ENCODE measurements at places on chromosomes 5 and 9. TPM values are rescaled to one million over a fixed set of nuclear protein-coding genes. Genes with fewer than 3 reads are reported as not detected.

DNA sequence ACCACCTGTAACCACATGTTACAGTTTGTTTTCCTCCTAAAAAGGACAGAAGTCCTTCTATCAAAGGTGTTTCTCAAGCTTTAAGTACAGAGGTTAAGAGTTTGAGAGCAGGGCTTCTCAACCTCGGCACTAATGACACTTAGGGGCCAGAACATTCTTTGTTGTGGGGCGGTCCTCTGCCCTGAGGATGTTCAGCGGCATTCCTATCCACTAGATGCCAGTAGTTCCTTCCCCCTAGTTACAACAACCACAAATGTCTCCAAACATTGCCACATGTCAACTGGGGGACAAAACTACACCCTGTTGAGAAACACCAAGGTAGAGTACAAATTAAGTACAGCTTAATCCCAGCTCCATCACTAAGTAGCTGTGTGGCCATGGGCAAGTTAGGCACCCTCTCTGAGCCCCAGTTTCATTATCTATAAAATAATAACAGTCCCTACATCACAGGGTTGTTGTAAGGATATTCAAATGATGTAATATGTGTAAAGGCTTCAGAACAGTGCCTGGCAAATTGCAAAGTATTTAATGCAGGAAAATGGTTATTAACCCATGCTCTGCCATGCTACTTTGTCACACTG, 44.6 kb downstream of the PIP5K1B start:
- peak; percentile 40 for DNase-seq

EIF4E1B gene
- total RNA-seq: not detected

- DNase-seq: no peak
These were observed 46.8 kb upstream of the FCN1 start for GRCh38 chr9:134964271-134965055.

DNA sequence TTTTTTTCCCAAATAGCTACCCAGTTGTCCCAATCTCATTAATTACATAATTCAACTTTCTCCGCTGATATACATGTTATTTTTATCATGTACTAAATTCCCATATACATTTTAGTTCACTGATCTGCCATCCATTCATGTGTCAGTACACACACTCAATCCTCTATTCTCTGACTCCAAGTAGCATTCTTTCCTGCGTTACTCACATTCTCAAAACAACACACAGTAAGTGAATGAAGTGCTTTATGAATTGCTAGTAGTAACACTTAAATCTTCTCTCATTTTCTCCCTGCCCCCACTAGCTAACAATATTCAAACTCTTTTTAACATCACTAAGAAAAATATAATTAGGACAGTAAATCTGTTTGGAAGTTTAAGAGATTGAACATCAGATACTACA, 8.9 kb downstream of the ZNF366 start:
- DNase-seq: no peak

DNA sequence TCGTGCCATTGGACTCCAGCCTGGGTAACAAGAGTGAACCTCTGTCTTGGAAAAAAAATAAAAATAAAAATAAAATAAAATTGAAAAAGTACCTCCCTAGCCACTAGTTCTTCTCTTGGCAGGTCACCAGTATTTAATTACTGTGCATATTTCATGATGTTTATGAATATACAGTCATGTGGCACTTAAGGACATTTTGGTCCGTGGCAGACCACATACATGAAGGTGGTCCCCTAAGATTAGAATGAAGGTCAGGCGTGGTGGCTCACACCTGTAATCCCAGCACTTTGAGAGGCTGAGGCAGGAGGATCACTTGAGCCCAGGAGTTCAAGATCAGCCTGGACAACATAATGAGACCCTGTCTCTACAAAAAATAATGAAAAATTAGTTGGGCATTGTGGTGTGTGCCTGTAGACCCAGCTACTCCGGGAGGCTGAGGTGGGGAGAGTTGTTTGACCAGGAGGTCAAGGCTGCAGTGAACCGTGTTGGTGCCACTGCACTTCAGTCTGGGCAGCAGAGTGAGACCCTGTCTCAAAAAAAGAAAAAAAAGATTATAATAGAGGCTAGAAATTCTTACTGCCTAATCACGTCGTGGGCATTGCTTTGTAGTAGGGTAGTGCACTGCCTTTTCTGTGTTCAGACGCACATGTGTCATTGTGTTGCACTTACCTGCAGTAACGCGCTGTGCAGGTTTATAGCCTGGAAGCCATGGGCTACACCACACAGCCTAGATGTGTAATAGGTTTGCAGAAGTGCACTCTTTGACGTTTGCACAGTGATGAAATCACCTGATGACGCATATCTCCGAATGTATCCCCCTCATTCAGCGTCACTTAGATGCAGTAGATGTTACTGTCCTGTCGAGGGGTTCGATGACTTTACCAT, 12.8 kb downstream of the EHMT1 start:
- DNase-seq: no peak

SPTLC1 gene
- 44.4 TPM for total RNA-seq

DNA sequence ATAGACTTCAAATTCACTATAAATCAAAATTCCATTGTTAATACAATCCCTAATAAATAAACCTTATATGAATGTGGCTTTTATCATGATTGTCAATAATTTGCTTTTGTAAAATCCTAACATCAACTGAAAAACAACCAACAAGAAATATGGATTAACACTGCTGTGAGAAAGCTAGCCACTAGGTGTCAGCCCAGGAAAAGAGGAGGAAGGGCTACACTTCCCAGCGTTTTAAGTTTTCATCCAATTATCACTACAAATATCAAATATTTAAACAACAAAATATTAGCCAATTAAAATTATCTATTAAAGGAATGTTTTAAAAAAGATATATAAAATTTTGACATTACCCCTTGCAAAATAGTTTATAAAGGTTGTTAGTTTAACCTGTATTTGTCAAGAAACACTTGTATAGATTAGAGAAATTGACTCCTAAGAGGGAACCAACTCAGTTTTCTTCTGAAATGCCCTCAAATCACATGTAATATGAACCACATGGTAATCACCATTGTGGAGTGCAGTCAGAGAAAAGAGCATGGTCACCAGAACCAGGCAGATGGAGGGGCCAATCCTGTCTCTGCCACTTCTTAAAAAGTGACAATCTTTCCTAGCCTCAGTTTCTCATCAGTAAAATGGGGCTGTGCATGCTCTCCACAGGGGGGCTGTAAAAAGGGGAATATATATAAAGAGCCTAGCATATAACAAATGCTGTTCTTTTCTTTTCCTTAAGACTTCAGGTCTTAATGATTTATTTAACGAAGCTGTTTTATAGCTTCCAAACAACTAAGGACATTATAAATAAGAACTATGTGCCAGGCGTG, 188.2 kb downstream of the CRB2 start:
- peak; percentile 14 for DNase-seq

GBGT1 gene
- total RNA-seq: not detected

- DNase-seq: no peak
These were observed 121.8 kb downstream of the ARHGEF28 start for GRCh38 chr5:73747696-73748380.

DNA sequence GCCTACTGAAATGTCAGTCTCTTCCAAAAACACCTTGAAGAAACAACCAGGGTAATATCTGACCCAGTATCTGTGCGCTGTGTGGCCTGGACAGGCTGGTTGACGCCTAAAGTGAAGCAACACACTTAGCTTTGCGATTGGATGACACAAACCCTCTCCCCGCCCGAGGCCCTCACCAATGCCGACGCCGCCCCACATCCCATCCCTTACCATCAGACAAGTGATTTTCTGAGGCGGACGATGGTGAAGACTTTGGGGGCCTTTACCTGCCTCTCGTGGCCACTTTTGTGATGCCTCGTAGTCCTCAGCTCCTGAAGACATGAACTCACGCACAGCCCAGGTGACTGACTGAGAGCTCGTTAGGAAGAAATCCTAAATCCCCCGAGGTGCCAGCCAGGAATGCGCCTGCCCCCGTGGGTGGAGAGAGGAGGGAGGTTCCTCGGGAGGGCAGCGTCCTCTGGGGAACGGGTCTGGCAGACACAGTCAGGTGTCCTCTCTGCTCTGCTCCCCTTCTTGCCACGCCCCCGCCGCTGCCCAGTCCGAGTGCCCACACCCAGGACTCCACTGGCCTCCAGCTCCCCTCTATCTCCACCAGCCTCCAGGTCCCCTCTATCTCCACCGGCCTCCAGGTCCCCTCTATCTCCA, 31.0 kb upstream of the RXRA start:
- DNase-seq: no peak

DNA sequence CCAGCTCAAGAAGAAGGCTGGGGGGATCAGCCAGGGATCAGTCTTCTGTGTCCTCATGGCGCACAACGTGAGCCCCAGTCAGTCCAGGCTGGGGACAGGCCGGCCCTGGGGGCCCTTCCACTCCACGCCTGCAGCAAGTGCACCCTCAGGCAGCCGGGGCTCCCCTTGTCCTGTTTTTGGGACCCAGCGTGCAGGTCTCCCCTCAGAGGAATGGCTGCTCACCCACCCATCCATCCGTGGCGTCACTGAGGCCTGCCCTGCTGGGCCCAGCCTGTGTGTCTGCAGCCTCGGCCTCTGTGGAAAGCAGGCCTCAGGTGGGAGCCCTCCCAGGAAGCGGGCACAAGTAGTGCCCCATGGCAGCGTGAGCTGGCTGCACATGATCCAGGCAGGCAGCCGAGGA, 52.6 kb upstream of the FCN2 start:
- DNase-seq: no peak

ZNF608 gene
- total RNA-seq: 0.83 TPM

PFN3 gene
- total RNA-seq: not detected

DNA sequence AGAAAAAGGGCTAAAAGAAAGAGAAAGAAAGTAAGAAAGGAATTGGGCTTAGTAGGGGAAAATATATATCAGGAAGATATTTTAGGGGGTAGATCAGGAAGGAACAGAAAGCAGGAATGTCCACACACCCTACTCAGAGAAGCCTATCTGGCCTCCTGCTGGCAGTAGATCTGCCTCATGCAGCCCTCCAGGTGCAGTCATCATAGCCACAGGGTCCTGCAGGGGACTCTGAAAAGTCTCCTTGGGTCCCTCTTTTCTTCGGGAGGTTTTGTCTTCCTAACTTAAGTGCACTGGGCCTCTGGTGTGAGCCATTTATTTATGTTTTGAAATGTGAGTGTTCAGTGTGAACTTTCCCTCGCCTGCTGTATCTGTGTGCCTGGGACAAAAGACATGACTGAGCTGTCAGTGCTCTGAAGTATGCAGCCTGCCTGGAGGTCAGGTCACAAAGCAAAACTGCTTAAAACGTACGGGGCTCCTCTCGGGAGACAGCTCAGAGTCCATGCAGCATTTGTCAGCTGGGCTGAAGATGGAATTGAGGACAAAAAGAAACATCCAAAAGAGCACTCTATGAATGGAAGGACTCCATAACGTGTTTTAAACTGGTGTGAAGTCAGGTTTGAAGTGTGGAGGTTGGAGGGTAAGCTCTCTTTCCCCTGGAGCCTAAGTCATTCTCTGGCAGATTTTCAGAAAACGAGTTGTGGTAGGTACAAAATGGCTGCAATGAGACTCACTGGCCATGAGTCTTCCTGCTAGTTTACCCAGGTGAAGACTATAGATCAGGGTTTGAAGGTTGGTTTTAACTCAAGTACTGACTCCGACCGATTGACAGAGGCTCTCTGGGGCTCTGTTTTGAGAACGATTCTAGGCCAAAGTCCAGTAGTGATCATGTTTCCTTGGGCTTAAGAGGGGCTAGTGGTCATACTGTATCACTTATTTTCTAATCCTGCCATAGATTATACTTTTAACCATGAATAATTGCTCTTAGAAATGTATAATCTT, 151.8 kb upstream of the GDNF start:
- DNase-seq: peak; percentile 9

GRCh38 chr5:122400938-122401337, 88.9 kb downstream of the SNCAIP start:
- DNase-seq: no peak

- no peak for DNase-seq
These were observed 436.0 kb downstream of the CETN3 start for GRCh38 chr5:89973516-89973915.

- DNase-seq: no peak
These were observed 61.8 kb downstream of the GDA start for GRCh38 chr9:72211047-72211446.

- no peak for DNase-seq
These were observed 17.4 kb upstream of the LRRC19 start for GRCh38 chr9:27022920-27023319.

- no peak for DNase-seq
These were observed 51.0 kb upstream of the COL15A1 start for GRCh38 chr9:98892690-98893089.

DNA sequence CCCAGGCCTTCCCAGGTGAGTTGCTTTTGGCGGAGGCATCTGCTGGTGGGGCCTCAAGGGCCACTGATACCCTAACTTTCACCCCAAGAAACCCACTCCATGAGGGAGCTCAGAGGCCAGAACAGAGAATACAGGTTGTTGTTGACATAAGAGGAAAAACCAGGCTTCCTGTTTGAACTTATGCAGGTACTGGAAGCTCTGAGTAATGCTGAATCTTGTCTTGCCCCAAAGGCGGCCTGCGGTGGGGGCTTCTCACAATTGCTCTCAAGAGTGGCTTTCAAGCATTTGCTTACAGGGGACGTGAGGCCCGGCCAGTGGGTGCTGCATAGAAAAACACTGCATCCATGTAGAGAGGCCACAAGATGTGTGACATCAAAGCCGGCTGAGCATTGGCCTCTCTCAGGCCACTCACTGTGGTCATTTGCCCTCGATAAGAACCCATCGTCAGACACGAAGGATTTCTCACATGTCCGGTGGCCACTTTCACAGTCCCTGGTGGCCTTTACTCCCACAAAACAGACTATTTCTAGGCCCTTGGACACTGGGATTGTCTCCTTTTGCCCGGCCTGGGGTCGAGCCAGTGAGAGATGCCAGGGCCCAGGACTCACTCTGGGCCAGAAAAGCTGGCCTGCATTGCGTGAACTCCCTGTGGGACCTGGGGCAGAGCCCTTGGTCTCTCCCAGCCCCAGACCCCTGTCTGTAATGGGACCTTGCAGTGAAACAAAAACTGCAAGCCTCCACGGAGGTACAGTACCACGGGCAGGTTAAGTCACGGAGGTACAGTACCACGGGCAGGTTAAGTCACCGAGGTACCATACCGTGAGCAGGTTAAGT, 34.5 kb upstream of the TCF7 start:
- DNase-seq: no peak

CEP72 gene
- total RNA-seq: 9.4 TPM

DNA sequence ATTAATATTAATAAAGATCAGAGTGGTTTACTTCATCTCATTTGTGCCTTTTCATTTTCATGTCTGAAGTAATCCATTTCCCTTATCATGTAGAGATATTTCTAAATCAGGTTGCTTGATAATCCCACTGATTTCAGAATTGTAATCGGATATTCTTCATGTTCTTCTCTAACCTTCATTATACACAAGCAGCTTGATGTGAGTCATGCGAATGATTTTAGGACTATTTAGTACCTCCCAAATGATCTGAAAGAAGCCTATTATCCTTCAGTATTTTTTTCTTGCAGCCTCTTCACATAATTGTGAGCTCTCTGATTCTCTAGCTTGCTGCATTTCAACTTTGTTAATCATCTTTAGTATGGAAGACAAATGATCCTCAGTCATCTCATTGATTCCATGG, 182.0 kb downstream of the GIN1 start:
- DNase-seq: no peak

DNA sequence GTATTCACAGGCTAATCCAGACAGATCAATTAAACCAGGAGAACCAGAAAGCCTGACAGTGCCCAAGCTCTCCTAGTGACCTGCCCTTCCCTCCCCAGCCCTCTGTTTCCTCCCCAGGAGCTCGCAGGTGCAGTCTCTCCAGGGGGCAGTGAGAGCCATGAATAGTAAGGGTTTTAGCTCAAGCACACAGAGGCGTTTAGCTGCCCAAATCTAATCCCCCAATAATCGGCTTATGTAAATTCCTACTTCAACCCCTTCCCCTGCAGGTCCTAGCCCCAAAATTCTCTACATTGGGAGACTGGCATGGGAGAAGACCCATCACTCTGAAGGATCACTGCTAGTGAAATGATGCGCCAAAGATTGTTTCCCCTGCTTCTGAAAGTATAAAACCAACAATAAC, 10.5 kb upstream of the TAL2 start:
- DNase-seq: no peak
